ENCODE measurements at places on chromosomes 7 and 10. TPM values are rescaled to one million over a fixed set of nuclear protein-coding genes. Genes with fewer than 3 reads are reported as not detected.

GRCh38 chr7:22375359-22376048, 18.6 kb upstream of the RAPGEF5 start:
- DNase-seq, result no peak

Gene GPR158
- 2.2 TPM for total RNA-seq

DNA sequence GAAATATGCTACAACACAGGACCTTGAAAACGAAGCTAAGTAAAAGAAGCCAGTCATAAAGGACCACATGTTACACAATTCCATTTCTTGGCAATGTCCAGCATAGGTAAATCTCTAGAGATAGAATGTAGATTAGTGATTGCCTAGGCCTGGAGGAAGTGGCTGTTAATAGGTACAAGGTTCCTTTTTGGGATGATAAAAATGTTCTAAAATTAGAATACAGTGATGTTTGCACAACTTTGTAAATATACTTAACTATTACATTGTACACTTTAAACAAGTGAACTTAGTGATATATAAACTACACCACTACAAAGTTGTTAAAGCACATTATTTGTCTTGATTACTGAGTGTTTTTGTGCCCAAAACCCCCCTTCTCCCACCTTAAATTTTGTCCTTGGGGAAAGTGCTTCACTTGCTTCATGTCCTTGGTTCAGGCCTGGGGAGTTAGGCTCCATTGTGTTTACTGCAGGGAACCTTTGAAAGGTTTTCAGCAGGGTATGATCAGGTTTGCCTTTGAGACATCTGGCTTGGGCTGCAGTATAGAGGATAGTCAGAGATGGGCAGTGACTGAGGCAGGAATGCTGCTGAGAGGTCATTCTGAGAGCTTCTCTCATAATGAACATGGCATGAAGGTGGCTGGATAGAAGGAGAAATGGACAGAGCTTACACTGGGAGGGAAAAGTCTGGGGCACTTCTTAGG, 1052.6 kb downstream of the REEP3 start:
- no peak for DNase-seq

Gene LAMB1
- 105 TPM for total RNA-seq

Data from myocyte (in vitro differentiated cells).